ENCODE measurements at places on chromosomes 12 and 14.

DNA sequence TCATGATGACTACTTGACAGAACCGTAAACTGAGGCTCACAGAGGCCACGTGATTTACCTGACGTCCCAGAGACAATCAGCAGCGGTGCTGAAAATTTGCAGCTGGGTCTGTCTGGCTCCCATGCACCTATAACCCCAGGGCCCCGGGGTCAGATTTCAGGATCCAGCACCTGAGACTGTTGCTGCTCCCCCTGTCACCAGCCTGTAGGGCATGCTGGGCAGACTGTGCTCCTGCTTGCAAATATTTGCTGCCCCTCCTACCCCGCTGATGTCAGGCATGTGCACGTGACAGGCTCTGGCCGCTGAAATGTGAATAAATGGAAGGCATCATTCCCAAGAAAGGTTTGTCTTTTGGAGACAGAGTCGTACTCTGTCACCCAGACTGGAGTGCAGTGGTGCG is 6.0 kb downstream of the MMAB start:
- DNase-seq: no peak

- DNase-seq: no peak
These were observed 122.1 kb downstream of the TTLL5 start for GRCh38 chr14:75783184-75783583.

- DNase-seq: no peak
These were observed 164.2 kb downstream of the TTC7B start for GRCh38 chr14:90651976-90652560.

DNA sequence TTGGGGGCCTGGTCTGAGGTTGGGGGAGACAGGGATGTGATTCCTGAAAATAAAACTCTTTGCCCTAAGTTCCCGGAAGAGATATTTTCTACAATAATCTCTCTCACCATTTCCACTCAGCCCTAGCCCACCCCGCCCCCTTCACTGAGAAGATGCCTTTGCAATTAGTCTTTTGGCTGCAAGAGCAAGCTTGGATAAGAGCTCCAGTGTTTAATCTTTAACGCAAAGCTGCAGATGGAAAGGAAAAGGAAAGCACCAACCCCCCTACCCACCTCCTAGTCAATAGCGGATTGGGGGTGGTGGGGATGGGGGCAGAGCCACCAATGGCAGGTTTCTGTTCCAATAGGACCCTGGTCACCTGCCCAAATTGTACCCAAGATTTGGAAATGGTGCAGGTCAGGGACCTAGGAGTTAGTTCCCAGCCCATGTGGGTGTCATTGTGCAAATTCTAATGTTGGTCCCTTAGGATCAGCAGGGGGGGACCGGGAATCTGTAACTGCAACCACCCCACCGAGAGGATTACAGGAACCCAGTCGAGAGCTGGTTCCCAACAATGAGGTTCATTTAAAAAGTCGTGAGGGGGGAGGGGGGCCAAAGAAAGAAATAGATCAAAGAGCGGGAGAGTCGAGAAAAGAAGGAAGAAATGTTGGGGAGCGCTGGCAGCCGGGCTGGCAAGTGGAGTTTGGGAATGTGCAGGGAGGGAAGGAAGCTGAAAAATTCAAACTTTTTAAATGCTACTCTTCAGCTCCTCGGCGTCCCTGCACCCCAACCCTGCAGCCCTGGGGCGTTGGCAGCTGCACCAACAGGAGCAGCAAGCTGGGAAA is 1.6 kb downstream of the ZFP36L1 start:
- DNase-seq: no peak

DNA sequence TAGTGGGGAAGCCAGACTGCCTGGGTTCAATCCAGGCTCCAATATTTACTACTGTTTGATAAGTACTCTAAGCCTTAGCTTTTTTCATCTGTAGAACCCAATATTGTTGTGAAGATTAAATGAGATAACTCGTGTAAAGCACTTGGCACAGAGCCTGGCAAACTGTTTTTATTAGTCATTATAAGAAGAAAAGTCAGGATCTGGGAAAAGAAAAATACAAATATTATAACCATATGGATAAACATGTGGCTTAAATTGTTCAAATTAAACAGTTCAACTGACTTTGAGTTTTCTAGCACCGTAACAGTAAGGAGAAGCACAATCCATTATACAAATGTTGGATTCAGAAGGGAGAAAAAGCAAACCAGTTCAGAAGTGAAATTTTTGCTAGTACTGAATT is 22.0 kb upstream of the CDK17 start:
- DNase-seq: no peak

DNA sequence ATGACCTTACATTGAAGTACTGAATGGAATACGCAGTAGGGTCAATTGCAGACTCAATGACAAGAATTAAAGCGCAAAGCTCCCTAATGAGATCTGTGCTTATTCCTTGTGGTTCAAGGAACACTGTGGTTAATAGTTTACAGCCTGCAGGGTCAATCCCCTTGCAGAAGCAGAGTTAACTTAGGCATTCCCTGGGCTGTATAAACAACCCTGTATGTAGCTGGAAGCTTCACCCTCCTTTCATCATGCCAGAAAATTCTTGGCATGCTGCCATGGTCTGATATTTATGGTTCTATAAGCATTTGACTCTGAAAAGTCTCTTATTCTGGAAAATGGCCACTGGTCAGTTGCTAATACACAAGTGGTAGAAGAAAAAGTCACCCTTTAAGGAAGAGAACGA is 227.7 kb downstream of the NOVA1 start:
- no peak for DNase-seq

DNA sequence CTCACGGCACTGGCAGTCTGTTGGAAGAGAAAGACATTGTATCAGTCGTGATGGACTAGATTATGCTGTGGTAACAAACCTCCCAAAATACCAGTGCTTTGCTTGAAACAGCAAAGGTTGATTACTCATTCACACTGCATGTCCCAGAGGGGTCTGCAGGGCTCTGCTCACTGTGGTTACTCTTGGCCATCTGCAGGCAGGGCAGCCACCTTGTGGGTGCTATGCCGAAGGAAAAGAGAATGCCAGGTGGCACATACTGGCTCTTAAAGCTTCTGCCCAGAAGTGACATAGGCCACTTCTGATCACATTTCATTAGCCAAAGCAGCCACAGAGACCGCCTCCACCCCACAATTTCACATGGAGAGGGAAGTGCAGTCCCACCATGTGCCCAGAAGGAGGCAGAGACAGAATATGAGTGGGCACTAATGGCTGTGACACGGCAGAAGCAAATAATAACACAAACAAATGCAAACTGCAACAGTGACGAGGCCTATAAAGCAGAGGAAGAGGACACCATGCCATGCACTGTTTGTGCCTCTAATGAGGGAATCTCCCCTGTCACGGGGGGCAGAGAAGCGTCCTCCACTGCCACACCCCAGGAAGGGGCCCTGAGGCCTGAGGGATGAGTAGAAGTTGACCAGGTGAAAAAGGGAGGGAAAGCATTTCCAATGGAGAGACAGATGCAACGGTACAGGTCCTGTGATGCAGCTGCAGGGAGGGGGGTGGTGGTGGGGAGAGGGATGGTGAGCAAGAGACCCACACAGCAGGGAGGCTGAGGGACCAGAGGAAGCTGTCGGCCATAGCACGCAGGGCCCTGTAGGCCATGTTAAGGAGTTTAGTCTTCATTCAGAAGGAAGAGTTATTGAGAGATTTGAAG is 51.7 kb upstream of the KICS2 start:
- no peak for DNase-seq

DNA sequence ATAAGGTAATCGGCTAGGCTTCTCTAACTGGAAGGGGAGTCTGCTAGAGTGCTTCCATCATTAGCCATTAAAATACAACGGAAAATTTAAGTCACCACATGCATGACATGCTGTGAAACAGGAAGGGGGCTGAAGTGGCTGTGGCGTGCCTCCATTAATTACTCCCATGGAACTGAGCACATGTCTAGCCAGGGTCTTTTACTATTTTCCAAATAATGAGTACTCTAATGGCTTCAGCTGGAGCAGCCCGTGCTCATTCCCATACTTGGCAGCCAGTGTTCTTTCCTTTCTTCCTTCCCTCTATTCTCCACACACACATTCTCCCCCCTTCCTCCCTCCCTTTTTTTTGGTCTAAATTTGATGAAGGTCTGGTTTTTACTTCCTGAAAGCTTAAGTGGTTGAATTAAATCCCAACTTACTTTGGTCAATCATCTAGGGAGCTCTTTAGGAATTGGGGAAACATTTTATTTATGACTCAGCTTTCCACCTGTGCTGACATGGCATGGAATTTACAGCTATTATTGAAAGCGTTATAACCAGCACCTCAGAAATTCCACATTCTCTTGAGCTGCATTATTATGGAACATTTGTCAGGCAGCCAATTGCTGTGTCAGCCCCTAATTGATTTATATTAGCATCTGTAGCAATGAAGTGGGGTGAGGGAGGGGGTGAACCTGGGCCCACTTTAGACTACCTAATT is 72.3 kb downstream of the LRIG3 start:
- DNase-seq: no peak

DNA sequence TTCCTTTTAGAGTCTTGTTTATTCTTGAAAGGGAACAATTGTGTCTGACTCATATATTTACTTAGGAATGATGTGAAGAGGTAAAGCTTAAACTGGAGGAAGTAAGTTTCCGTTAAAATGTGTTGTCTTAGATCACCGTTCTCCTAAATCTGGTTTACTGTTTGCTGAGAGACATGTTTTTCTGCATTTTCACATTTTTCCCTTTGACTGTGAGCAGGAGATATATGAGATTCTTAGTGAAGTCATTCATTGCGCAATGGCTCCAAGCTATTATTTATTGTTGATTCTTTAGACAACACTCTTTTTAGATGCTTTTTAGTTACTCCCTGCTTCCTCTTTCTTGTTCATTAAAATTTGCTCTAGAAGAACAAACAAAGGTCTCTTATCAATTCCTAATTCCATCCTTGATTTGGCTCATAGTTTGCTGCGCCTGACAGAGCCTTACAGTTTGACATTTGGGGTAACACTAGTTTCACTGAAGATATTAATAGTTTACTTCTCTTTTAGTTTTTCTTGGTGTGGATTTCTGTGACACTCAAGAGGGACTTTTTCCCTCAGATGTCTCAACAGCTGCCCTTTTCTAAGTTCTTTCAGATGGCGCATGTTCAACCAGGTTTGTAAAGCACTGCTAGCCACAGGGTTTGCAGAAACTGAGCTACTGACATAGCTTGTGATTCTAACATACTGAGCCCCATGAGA is 11.4 kb downstream of the CLECL1 start:
- no peak for DNase-seq

- no peak for DNase-seq
These were observed 1.6 kb upstream of the HHIPL1 start for GRCh38 chr14:99643343-99643742.

- DNase-seq: no peak
These were observed 887 bp upstream of the APOBEC1 start for GRCh38 chr12:7666595-7666994.

GRCh38 chr12:132711080-132711843 is 620 bp downstream of the PGAM5 start:
- peak; percentile 34 for DNase-seq

DNA sequence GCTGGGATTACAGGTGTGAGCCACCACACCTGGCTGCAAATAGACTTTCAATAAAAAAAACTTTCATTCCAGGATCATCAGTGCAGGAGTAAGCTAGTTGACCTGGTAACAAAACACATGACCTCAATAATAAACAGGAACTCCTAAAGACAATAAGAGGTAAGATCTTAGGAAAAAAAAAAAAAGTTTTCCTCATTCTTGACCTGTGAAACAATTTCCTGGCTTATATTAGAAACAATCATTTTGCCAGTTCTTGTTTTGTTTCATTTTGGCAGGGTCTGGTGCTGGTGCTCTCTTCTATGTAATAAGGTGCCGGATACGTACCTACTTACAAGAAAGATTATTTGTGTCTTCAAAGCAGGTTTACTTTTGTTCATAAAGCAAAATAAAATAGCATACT is 90.6 kb upstream of the AMN1 start:
- no peak for DNase-seq

- DNase-seq: no peak
These were observed 21.0 kb downstream of the HPD start for GRCh38 chr12:121837680-121838079.

- no peak for DNase-seq
These were observed 556.7 kb downstream of the TMEM121 start for GRCh38 chr14:106083082-106083481.

DNA sequence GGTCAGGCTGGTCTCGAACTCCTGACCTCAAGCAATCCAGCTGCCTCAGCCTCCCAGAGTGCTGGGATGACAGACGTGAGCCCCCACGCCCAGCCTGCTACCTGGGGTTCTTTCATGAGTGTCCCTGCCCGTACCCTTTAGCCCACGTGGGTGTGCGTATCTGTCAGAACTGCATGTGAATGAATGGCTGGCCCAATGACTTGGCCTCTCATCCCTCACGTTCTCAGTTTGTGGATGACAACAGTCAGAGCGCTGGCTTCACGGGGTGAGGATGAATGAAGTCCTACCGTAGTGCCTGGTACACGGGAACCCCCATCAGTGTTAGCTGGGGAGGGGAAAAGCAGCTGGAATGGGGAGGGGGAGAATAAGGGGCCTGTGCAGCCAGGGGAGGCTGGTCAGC is 16.1 kb upstream of the ZDHHC22 start:
- DNase-seq: no peak

GRCh38 chr12:101838628-101839323 is 8.0 kb upstream of the GNPTAB start:
- DNase-seq: no peak

DNA sequence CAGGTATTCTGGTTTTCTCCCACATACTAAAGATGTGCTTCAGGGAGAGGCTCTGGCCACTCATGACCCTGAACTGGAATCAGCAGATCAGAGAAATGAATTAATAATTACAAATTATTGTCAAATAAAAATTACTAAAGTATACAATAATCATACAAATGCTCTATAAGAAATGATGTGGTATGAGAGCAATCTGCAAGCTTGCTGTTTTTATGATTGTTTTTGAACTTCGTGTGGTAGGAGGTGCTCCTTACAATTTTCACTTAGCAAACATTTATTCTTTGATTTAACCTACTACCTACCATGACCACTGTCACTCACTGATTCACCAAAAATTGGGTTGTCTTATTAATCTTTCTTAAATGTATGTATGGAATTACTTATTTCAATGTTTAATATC is 16.2 kb downstream of the ATP2B1 start:
- DNase-seq: no peak

- DNase-seq: no peak
These were observed 23.2 kb downstream of the TTC9 start for GRCh38 chr14:70664698-70665447.

DNA sequence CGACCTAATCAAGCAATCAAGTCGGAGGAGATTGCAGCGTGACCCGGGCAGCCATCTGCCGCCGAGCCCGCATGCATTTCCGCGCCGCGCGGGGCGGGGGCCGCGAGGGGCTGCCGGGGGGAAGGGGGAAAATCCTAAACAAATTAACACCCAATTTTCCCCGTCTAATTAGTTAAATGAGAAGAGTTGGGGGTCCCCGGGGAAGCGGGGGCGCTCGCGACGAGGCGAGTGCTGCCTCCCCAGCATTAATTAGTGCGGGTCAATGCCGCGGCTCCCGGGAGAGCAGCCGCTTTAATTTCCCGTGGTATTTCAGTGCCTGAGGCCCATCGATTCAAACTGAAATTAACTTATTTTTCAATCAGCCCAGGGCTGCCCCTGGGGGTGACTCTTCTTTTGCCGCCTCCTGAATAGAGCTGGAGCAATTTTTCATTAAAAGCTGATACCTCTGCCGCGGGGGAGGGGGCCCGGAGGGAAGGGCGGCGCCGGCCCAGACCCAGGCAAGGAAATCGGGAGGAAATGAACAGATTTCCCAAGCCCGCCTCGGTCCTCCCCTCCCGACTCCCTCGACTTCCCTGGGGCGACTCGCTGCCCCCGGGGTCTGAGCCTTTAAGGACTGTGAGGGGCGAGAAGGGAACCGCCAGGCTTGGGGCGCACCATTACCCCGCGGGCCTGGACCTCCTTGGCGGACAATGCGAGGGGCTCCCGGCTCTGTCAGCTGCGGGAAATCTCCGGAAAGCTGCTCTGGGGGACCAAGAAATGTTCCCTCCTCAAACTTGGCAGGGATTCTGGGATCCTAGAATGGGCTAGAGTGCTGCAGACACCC is 18.9 kb downstream of the VSX2 start:
- no peak for DNase-seq
